ENCODE measurements at places on chromosomes 11 and 22.

- no peak for DNase-seq
These were observed 1.5 kb upstream of the UBASH3B start for GRCh38 chr11:122653916-122654585.

- DNase-seq, result no peak
These were observed 22.7 kb upstream of the ALX4 start for GRCh38 chr11:44332665-44333064.

DNA sequence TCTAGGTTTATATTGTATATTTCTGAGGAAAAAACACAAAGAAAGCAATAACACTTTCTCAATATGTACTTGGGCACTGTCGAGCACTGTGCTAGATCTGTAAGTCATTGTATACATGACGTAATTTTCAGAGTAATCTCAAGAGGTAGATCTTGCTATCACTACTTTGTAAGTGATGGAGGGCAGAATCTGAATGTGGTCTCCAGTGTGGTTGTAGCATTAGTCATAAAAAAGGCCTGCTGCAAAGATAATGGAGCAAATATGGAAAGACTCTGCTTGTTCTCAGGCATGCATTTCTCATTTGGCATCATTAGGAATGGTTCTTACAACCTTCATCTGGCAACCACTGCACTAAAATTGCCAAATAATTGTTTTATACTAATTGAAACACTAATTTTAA, 419.8 kb upstream of the CCDC179 start:
- no peak for DNase-seq

DNA sequence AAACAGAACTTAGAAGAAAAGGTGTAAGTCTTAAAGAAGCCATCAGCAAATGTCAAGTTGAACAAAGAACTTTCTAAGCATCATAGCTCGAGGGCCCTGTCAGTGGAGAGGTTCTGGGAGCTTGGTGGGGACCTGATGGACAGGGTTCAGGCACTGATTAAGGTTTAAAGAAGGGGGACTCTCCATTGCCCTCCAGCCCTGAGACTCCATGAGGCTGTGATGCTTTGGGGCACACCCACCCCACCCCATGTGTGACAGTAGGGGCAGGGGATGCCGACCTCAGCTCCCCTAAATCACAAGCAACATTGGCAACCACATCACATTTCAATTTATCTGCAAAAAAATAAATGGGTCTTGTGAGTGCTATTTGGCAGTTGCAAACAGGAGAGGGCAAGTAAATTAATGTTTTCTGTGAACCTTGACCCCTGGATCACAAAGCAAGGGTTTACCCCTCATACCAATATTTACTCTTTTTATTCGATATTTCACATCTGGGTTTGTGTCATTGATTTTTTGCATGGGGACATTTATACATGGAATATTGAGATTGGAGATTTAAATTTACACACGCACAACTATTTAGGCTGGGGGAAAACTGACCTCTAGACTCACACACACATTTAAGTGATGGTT, 37.1 kb upstream of the ANO1 start:
- no peak for DNase-seq

GRCh38 chr11:33560729-33561128, 139.9 kb downstream of the C11orf91 start:
- DNase-seq, result no peak

DNA sequence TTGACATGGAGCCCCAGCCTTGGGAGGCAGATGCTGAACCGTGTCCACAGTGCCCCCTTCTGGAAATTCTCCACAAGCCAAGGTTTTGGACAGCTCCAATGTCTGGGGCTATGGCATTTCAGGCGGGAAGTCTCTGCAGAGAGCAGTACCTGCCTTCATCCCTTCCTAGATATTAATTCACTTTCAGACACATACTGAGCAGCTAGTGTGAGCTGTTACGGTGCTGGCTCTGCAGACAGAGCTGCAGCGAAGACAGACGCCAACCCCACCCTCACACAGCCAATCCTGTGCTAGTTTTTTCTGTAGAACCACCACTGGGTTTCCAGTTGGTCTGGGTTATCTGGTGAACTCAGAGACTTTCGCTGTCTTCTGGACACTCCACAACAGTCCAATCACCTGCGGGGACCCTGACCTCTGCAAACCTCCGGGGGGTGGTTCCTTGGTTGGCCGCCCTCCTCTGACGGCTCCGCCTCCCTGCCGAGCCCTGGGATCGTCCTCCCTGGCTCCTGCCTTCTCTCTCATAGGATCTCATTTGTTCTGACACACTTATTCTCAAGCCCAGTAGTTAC, 9.1 kb downstream of the LMF2 start:
- peak; percentile 53 for DNase-seq

GRCh38 chr11:76723548-76723947, 53.0 kb upstream of the LRRC32 start:
- DNase-seq, result no peak

DNA sequence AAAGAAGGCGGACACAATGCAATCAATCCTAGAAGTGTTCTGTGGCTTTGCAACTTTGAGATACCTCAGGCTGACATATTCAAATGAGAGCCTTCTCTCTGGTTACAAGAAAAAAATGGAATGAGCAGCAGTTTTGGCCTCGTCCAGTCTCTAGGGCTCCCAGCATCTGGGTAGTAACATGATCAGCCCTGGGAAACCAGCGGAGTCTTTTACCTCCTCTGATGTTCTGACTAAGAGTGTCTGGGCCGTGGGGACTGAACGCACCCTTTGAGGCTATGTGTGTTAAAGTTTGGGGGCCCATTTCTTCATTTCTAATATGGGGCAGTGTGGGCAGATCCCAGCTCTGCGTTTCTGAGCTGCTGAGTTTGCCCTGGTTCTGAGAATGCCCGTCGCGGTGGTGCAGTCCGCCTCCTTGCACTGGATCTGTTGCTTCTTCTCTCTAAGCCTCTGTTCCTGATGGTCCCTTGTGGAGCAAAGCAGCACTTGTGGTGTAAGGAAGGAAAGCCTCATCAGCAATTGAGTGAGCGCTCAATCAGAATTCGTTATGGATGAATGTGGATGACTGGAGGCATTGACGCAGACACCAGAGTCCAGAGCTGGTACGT, 8.1 kb downstream of the PARVB start:
- DNase-seq, result peak; percentile 63

DNA sequence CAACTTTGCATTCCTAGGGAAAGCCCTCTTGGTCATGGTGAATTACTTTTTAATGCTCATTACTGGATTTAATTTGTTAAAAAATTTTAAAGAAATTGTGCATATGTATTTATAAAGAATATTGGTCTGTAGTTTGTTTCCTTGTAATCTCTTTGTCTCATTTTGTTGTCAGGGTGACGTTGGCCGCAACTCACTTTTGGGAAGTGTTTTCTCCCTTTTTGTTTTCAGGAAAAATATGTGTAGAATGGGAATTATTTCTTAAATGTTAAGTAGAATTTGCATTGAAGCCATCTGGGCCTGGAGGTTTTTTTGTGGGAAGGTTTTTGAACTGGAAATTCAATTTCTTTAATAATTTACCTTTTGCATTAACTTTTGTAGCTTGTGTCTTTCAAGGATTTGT, 149.1 kb downstream of the UVRAG start:
- DNase-seq, result peak; percentile 40

DNA sequence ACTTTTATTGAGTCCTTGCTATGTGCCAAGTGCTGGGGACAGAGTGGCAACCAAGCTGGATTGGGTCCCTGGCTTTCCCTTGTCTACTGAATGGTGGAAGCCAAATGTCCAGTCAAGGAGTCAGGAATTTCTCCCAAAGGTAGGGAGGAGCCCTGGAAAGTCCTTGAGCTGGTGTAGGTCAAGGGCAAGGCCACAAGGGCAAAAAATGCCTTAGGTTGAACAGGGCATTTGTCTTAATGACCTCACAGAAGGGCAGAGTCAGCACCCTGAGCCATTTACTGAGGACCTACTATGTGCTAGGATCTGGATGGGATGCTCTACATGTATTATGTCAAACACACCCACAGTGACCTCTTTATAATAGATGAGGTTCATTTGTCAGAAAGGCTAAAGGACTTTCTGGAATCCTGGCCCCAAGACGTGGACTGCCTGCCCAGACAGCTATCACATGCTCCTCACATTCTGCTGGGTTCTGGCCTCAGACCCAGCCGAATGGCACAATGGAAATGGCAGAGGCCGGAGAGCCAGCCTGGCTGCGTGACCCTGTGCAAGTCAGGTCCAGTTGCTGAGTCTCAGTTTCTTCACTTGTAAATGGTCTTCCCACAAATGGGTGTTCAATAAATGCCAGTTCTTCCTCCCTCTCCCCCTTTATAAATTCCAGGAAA, 17.7 kb downstream of the MOGAT2 start:
- DNase-seq, result no peak

DNA sequence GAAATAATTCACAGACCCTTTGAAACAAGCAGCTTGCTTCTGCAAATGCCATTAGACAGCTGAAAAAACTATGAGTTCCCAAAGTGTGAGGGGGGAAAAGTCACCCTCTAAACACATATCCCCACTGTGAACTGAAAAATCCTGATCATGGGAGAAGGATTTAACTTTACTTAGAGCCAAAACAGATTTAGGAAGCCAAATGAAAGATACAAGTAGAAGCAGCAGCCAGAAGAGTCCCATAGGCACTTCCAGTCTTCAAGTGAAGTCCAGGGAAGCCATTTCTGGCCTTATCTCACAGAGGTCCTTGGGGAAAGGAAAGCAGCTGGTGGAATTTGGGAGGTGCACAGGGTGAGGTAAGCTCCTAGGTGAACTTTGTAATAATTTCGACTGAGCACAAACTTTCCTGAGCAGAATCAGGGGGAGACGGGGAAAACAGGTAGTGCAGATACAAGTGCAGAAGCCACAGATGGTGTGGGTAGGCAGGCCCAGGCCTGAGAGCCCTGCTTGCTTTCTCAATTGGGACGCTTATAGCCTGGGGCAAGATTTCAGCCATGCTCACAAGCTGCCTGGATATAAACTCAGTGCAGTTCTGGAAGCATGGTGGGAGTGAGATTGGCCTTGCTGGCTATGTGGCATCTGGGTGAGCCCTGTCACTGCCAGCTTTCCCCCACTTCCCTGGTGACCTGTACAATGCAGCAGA, 44.8 kb downstream of the GAS2 start:
- no peak for DNase-seq

DNA sequence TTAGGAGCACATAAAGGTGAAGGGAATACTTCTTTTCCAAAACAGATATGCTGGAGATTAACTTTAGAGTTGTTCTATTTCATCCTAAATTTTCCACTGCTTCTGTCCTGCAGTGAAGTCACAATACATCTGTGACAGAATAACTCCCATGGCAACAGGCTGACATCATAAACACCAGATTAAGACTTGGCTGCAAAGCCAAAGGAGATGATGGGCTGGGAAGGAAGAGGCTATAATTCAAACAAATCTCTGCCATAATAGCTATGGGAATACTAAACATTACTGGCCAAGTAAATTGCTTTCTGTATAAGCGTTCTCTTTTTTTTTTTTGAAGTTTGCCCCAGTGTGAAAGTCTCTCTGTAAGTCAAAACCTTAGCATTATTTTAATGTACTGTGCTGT, 107.7 kb downstream of the CADM1 start:
- DNase-seq, result peak; percentile 75

GRCh38 chr11:64810891-64811272, 531 bp upstream of the MEN1 start:
- DNase-seq, result no peak

DNA sequence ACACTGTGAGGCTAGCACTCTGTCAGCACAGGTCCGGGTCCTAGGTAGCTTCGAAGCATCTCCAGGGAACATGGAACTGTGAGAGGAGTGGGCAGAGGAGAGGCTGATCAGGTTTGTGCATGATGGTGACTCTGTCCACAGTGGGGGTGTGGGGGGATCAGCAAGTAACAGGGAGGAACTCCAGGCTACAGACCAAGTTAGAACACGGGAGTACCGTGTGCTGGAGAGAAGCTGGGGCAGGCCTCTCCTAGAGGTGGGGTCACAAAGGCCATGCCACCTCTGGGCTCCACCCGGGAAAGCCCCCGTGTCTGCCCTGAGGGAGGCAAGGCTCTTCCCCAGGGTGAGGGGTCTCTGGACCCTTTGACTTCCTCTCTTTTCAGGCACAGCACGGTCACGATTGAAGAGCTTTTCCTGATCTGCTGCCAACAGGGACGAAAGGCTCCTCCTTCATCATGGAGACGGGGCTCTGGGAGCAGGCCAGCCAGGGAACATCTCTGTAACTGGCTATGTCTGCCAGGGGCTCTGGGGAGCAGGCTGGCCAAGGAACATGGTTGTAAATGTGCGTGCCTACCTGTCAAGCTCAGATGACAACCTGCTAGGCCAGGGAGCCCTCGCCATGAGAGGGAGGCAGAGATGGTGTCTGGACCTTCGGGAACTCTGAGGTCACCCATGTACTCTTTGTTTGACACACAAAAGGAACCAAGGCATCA, 1476.1 kb downstream of the BRD1 start:
- DNase-seq, result no peak

DNA sequence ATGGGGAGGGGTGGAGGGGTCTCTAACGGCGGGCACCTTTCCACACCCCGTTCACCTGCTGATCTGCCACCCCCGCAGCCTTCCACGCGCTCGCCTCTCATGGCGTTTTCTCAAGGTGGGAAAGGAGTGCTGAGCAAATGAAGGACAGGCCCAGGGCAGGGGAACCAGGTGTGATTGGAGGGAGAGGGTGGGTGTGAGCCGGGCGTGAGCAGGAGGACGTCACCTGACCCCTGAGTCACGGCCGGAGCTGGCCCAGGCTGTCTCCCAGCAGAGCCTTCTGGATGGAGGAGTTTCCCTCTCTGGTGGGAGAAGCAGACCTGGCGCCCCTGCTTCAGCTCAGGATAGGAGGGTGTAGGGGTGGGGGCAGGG, 14.0 kb upstream of the ARHGAP8 start:
- no peak for DNase-seq

DNA sequence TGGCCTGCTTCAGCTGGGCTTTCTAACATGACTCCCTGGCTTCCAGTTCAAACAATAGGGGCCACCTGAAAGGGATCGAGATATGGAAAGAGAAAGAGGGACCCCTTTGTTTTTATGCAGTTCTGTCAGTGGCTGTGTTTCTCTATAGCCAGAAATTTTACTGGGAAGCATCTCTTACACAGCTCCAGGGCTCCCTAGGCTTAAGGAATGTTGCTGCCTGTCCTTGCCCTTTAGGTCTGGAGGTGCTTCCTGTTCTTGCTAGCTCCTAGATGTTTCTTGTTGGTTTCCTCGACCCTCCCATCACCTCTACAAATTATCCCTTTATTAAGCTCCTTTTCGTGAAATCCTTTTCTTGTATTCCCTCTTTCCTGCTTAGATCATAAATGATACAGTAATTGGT, 21.8 kb upstream of the OR56A1 start:
- DNase-seq, result no peak

GRCh38 chr11:75145196-75145971, 5.5 kb upstream of the SLCO2B1 start:
- no peak for DNase-seq

DNA sequence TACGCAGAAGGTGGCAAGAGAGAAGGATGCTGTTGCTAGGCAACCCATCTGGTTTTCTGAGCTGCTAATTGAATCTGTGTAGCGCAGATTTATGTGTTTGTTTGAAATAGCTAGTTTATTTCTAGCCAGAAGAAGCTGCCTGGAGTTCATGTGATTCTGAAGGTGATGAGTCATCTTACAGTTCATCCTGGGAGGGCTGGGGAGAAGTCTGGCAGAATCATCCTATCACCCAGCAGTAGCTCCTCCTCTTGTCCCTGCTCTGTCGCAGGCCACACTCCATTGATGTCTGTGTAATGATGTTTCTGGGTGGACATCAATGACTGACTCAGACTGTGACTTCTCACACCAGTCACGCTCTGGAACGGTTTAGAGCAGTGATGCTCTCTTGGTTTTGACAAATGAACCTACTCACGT, 4.8 kb upstream of the FBXO7 start:
- DNase-seq, result no peak

GRCh38 chr22:23752090-23752691, 1.3 kb upstream of the ZNF70 start:
- peak; percentile 68 for DNase-seq

GRCh38 chr11:103601225-103601846, 435.1 kb upstream of the DDI1 start:
- DNase-seq, result peak; percentile 35

- DNase-seq, result no peak
These were observed 2.2 kb downstream of the CADM1 start for GRCh38 chr11:115501893-115502589.
